ENCODE measurements at places on chromosomes 16 and 17.

GRCh38 chr16:85699628-85700027 lies 10.9 kb upstream of the GINS2 start:
- DNase-seq, result no peak

DNA sequence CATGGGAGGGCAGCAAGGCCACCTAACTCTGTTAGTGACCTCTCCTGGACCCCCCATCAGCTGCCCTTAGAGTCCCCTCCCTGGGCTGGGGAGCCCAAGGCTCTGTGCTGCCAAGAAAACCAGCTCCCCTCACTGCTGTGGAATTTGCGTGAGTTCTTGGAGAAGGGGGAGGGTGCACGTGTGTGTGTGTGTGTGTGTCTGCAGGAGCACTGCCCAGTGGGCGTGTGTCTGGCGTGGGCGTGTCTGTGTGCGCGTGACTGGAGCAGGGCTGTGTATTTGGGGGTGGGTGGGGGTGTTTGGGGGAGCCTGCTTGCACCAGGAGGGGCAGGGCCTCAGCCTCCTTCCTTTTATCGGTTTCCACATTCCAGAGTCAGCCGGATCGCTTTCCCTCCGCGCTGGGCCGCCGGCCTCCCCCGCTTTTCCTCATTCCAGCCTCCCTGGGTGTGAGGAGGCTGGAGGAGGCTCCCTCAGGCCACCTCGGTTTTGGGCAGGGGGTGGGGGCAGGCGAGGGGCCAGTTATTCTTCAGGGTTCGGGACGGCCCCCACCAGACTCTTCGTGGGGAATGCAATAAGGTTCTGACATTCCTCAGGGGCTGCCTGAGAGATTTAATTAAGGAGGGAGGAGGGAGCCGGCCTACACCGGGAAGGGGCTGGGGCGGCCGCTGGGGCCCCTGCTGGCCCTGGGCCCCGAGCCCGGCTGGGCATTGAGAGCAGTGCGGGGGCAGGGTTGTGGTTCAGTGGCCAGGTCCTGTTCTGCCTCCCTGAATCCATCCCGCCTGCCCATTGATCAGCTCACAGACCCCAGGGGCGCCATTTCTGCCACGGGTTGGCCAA lies 2.5 kb downstream of the VASN start:
- DNase-seq, result no peak

- DNase-seq, result no peak
Observed at GRCh38 chr17:4543557-4544026, 11.6 kb downstream of the MYBBP1A start.

DNA sequence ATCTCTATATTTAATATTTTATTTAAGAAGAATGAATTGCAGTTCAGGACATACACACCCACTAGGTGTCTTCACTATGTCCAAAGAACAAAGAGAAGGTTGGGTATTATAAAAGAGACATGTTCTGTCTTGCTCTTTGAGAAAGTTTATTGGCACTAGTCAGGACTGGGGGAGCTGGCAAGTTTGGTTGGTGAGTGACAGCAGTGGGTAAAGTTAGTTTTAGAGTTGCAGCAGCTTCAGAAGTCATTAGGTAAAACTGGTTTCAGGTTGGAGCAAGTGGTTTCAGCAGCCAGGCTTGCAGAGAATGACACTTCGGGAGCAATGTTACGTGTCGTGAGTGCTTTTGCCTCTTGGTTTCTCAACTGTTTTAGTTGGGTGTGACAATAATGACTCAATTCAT lies 142.2 kb upstream of the HS3ST3A1 start:
- DNase-seq, result no peak

DNA sequence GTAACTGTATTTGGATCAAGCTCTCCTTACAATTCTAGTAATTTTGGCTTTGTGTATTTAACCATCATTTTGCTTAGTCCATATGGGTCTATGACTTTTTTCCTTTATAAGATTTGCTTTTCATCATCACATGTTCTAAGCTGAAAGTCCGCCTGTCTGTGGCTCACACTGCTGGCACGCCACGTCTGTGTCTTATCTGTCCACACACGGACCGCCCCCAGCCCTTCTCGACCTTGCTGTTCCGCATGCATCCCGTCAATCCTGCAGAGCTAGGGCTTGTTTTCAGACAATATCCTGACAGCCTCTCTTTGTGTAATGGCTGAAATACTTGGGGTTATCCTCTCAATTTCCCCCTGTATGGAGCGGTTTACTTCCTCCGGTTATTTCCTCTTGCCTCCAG lies 8.4 kb upstream of the ALDH3A1 start:
- DNase-seq, result no peak

- peak; percentile 81 for DNase-seq
Observed at GRCh38 chr17:48307814-48308411, 122.1 kb downstream of the SKAP1 start.

GRCh38 chr16:30934827-30935557 lies 11.6 kb downstream of the FBXL19 start:
- peak; percentile 66 for DNase-seq

Data from SHP77 treated with DMSO at 0.1 percent for 48 hours (cell line).